Left renal cortex interstitium (tissue), 4 donors: ENCODE measurements at places on chromosomes 12 and 14.

GRCh38 chr12:108616941-108617858 lies 16.5 kb downstream of the SELPLG start:
- no peak for DNase-seq

GRCh38 chr14:52314595-52315354 lies 663 bp downstream of the PTGER2 start:
- no peak for DNase-seq

DNA sequence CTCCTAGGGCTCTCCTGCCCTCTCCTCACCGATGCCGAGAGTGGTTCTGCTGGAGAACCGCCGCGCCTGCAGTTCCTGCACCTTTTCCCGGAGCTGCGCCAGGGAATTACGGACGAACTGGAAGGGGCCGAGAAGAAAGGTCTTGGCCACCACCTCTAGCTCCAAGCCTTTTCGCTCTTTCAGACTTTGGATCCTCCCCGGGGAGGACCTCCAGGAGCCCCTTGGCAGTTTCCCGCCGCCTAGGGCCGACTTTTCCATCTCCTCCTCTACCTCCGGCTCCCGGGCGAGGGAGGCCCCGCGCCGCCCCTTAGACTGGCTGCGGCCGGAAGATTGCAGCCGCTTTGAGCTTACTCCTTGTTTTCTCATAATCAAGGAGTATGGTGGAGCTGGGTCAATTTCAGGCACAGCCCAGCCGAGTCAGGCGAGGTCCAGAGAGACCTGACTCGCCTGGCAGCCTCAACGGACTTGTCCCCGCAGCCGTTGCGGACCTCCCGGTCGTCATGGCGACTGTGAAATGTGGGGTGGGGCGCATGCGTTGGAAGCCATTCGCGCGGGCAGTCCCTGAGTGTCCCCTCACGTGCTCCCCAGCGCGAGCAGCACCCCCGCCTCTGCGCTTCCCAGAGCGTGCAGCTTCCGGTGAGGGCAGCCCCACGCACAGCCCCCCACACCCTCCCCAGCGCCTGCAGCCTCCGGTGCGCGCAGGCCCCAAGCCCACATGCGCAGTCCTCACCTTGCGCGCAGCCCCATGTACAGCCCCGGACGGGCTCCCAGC lies at the start of gene DPY19L2:
Gene DPY19L2, minus strand, starts transcription at position 466 of the 772 bp plus-strand sequence. Its CDS starts 100 bp downstream, at position 366.
- peak; percentile 41 for DNase-seq

- DNase-seq = no peak
Measured at GRCh38 chr12:32549675-32550079, 129.4 kb upstream of the DNM1L start.

- DNase-seq = peak; percentile 29
Measured at GRCh38 chr14:52268279-52269061, 972 bp downstream of the PTGDR start.

DNA sequence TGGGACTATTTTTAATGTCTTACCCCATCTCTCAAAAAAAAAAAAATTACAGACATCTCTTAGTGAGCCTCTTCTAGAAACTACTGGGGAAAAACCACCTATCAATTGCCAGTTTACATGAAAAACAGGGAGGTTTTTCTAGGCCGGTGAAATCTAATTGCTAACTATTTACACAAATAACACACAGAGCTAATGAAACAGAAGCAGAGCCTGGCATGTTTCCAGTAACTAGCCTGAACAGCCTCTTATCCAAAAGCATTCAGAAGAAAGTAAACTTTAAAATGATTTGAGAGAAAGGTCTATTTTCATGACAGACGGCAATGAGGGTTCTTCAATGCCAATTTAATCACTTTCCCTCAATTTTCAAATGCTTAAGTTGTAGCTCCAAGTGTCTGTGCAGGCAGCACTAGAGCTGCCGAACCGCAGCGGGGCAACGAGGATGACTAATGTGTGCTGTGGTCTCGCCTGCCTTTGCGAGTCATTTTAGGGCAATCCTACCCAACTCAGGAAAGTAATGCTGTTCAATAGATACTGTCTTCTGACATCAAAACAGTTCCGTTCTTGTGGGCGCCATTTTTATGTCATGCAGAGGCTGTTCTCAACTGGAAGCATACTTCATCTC lies 84.6 kb downstream of the SETD3 start:
- no peak for DNase-seq

DNA sequence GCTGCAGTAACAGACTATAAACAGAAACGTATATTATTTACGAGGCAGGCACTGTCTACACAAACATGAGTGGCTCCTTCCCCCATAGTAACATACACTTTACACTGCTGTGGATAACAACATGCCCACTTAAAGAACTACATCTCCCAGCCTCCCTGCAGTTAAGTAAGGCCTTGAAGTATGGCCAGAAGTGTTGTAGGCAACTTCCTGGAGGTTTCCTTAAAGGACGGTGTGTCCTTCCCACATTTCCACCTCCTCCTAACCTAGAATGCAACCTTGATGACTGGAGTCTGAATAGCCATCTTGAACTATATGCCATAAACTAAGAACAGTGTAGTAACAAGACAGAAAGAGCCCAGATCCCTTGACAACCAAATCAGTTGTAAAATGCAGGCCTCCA lies 20.3 kb downstream of the MED13L start:
- DNase-seq = no peak

DNA sequence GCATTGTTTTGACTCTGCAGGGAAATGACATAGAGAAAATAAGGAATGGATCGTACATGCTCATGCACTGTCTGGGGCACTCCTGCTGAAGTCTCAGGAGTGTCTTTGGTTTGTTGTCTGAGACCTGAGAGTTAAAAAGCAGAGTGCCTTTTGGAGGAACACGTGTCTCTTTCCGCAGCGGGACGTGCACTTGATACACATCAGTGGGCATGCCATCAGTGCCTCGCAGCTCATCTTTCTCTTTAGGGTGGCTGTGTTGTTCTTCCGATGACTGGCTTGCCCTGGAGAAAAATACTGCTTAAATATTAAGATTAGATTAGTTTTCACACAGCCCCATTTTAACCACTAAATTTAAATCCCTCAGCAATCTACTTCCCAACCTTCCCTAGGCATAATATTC lies 835.9 kb downstream of the DIO2 start:
- DNase-seq = no peak

DNA sequence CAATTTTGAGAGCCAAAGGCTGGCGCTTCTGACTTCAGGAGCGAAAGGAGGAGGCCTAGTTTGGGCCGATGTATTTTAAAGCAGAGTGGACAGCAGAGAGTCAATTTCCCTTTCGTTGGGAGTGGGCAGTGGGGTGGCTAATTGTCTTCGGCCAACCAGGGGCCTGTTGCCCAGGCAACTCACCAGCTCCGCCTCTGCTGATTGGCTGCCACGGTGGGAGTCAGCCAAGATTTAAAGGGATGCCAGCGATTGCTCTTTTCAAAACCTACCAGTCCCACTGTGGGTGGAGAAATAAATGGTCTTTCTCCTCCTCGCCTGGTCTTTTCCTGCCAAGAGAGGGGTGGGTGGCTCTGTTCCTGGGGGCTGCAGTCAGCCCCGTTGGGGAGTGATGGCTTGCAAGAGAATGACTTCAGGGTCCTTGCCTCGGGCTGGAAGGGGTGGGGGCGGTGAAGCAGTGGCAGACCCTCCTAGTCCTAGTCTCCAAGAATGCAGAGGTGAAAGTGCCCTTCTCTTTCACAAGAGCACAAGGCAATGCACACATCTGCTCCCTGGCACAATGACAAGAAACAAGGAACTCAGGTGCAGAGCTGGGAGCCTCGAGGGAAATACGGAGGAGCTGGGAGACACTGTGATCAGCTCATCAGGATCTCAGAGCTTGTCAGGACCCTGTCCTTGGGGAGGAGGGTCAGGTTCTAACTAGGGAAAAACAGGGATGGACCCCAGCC lies 37.7 kb downstream of the RASAL1 start:
- DNase-seq = no peak

DNA sequence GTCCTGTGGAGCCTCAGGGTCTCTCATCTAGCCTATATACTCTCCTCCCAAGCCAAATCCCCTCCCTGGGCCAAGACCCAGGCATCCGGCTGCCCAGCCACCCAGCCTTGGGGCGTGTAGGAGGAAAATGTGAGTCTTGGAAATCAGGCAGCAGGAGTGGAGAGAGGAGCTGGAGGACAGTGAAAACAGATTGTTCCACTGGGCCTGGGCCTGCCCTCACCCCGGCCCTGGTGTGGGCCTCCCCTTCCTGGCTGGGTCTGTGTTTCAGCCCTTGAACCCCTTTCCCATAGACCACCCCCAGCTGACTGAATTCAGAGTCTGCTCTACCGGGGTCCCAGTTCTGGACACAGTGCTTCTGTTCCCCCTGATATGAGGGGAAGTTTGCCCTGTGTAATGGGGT lies 6.7 kb downstream of the ITGA5 start:
- DNase-seq = no peak

GRCh38 chr12:71731439-71732356 lies 23.0 kb upstream of the RAB21 start:
- DNase-seq = no peak

- DNase-seq = no peak
Measured at GRCh38 chr12:1966561-1967226, 37.6 kb downstream of the DCP1B start.

DNA sequence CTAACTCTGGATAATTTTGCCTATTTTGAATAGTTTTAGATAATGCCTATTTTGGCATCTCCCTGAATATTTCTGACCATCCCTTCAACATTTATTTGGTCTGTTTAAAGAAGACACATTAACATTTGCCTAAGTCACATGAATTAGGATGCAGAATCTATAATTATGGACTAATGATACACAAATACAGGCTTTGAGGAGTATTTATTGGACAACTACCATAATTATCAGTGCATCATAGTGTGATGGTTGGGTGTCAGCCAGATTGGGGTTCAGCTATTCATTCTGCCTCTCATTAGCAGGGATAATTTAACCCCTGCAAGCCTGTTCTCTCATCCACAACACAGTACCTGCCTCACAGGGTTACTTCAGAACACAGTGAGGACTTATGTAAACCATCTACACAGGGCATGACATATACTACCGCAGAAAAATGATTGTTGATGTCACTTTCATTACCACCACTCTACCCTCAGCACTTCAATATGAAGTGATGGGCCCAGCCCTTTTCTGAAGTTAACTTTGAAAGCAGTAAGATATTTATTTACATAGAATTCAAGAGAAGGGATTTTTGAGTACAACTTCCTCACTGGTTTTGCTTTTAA lies 14.4 kb downstream of the PRKCH start:
- DNase-seq = no peak

GRCh38 chr14:95460647-95461478 lies 55.6 kb downstream of the SYNE3 start:
- DNase-seq = no peak

GRCh38 chr12:1910468-1910867 lies 8.0 kb downstream of the CACNA2D4 start:
- DNase-seq = no peak

DNA sequence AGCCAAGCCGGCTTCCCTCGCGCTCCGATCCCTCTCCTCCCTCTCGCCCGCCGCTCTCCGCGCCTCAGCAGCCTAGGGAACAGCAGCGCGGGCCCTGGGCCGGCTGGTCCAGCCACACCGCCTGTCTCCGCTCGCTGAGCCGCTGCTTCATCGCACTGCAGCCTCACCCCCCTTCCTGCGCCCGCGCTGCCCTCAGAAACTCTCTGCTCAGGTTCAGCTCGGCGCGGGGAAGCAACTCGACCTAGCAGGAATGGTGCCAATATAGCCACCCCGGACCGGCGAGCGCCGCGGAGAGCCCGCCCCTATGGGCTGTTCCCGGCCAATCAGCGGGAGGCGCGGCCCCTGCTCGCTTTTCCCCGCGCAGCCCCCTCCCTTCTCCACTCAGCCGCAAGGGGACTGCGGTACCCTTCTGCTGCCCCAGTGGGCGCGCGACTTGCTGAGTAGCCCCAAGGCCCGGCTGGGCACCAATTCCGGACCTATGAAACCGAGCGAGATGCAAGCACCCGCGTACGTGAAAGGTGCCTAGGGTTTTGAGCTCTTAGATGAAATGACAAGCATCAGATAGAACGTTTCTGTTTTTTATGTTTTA lies at the start of gene ADAMTS20:
Gene ADAMTS20, minus strand, starts transcription at position 233 of the 589 bp plus-strand sequence. CDS start 282 bp downstream, outside the sequence.
- no peak for DNase-seq

- DNase-seq = no peak
Measured at GRCh38 chr12:114339626-114340025, 66.3 kb downstream of the TBX5 start.

- DNase-seq = no peak
Measured at GRCh38 chr14:53365486-53366130, 212.5 kb upstream of the DDHD1 start.

- no peak for DNase-seq
Measured at GRCh38 chr14:64217308-64217707, 76.9 kb downstream of the ESR2 start.

DNA sequence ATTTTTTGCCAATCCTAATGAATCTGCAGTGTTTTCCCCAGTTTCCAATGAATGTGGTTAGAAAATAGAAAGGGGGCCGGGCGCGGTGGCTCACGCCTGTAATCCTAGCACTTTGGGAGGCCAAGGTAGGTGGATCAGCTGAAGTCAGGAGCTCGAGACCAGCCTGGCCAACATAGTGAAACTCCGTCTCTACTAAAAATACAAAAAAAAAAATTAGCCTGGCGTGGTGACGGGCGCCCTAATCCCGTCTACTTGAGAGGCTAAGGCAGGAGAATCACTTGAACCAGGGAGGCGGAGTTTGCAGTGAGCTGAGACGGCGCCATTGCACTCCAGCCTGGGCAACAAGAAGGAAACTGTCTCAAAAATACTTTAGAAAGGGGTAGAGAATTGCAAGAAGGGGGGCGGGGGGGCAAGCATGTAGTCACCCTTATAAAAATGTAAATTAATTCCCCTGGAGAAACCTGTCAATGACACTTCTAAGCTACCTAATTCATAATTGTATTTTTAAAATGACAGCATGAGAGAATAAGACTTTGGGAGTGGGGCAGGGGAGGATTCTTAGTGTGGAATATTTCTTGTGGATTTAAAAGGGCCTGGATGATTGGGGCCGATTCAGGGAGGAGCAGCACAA lies 1.7 kb downstream of the KLHDC2 start:
- DNase-seq = no peak

DNA sequence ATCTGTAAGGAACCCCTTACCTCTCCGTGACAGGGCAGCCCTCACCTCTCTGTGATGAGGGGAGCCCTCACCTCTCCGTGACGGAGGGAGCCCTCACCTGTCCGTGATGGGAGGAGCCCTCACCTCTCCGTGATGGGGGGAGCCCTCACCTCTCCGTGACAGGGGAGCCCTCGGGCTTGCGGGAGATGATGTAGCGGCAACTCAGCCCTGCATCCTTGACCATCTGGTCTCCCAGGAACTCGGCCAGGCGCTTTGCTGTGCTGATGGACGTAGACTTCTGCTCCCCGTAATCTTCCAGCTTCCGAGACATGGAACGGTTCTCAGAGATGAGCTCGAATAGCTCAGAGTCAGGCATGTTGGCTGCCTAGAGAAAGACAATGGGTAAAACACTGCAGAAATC lies 28.0 kb downstream of the POLE start:
- no peak for DNase-seq
